Activated naive CD4-positive, alpha-beta T cell (primary cell): ENCODE measurements at places on chromosomes 11 and 22.

GRCh38 chr11:3230636-3231549 is 1.3 kb downstream of the MRGPRE start:
- no peak for DNase-seq

DNA sequence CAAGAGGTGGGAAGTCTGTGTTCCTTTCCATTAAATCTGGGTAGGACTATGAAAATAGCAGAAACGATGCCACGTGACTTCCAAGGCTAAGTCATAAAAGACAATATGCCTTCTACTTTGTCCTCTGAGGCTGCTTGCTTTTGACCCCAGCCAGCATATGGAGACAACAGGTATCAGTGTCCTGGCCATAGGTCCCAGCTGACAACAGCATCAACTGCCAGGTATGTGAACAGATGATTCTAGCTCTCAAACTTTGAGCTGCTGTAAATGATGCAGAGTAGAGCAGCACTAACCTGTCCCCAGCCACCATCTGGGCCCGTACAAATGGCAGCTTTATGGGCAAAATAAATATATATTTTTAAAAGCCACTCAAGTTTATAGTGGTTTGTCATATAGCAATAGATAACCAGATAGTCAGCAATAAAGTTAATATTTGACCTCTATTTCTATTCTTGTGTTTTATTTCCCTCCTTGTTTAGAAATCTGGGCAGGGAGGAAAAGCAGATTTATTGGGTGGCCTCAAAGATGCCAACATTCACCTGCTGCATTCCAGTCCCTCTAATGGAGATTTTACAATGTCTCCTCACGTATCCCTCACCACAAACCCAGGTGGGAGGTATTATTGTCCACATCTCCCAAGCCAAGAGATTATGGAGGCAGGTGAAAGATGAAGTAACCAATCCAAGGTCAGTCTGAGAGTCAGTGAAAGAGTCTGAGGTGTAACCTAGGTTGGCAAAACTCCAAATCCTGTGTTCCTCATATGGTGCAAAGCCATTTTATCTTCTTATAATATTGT is 209.6 kb upstream of the LARGE1 start:
- DNase-seq, result no peak

DNA sequence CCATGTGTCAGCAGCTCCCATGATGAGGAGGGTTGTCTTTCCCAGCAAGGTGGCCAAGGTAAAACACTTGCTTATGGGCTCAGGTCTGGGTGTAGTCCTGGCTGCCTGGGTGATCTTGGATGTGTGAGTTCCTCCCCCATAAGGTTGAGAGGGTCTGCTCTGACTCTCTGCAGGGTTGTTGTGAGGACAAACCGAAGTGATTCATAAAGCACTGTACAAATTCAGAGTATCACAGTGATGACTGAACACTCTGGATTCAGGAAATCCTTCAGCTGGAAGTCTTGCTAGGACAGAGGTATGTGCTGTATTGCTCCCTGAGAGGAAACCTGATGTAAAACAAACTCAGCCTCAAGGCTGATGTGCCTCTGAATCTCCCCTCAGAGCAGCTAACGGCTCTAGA is 220.9 kb upstream of the PITPNB start:
- DNase-seq, result no peak

DNA sequence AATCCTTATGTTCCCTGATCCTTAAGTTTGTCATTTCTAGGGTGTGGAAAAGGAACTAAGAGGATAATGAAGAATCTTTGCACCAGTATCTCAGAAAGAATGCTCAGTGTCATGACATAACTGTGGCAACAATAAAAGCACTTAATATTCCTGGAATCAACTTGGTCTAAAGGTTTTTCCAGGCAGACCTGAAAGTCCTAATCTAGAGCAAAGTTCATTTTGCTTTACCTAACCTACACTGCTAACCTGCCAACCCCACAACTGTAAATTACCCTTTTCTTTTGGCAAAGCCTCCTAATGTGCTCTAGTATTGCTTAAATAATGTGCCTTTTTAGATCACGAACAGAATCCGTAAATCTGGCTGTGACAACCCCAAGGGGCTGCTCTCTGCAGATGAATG is 82.5 kb downstream of the AMBRA1 start:
- no peak for DNase-seq

GRCh38 chr11:116840224-116840745 is 2.9 kb upstream of the APOA1 start:
- DNase-seq, result no peak

DNA sequence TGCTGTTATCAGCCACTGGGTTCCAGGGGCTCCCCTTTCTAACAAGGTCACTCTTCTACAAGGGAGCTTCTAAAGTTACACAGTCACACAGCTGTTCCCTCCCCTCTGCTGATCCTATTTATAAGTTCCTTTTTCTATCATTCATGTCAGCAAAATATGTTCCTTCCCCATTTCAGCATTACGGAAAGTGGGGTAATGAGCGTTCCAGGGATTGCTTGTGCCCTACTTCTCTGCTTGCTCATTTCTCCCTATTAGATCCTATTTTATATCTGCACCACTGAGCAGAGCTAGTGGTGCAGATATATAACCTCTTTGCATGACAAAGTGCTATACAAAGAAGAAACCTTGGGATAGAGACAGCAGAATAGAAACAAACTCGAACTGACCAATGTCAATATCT is 22.7 kb upstream of the PLEKHB1 start:
- no peak for DNase-seq

GRCh38 chr22:40215266-40215665 is 37.5 kb downstream of the TNRC6B start:
- DNase-seq, result no peak

DNA sequence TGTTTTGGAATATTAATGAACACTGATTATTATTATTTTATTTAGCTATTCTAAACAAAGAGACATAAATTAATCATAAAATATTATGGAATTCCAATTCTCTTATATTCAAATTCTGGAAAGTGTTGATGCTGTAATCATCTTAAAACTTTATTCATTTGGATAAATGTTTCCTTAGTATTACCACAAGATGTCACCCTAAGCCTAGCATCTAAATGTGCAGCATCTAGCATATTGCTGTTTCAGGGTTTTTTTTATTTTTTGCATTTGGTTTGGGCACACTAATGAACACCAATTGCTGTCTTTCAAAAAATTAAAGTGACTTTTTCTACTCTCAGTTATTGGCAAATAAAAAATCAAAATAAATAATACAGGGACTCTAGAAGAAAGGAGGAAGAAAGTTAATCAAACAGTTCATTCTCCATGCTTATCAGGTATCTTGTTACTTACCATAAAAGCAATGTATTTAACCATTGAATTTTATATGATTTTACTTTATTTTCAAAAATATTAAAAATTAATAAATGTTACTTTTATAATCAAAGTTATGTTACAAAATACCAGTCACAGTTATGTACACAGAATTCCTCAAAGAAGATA is 31.8 kb downstream of the DLG2 start:
- DNase-seq, result no peak

DNA sequence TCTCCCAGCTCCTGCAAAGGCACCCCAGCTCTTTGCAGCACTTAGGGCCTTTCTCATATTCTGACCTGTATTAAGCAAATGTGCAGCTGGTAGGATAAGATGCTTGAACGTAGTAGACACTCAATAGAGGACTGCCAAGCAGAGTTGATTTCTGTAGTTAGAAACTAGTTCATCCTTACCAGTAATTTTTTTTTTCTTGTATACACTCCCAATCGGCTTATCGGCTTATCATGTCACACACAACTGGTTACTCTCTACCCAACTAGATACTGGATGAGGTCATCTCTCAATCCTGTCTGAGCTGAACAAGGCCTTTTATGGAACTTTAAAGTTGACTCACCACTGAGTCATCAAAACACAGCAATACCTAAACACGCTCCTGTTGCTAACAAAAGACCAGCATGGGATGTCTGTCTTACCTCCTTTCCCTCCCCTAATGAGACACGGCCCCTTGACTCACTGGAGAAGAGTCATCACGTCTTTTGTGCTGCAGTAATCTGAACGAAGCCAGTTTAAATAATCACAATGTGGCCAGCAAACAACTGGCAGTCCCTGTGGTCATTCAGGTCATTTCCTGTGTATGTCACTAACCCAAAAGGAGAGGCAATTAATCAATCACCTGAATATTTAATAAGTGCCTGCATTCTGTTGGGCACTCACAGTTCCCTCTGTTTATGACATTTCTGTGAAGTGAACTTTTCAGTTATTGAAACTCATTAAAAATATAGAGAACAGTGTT is 7.5 kb upstream of the WEE1 start:
- no peak for DNase-seq

GRCh38 chr11:129817534-129818051 is 1.9 kb downstream of the TMEM45B start:
- no peak for DNase-seq
